ENCODE measurements at places on chromosomes 7 and 10.

GRCh38 chr7:108529341-108529740, 3.4 kb upstream of the PNPLA8 start:
- DNase-seq, result no peak

DNA sequence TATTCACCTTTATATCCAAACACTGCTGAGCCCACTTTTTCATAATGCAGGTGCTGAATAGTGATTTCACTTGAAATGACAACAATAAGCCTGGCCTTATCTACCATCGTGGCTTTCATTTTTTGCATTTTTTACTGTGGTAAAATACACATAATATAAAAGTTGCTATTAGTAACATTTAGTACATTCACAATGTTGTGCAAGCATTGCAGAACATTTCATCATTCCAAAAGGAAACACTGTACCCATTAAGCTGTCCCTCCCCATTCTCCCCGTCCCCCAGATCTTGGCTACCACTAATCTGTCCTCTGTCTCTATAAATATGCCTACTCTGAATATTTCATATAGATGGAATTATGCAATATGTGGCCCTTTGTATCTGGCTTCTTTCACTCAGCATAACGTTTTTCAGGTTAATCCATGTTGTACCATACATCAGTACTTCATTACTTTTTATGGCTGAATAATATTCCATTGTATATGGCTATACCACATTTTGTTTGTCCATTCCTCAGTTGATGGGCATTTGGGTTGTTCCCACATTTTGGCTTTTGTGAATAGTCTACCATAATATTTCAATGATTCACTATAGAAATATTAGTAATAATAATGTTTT, 68.5 kb upstream of the ARID5B start:
- no peak for DNase-seq

GRCh38 chr10:133020193-133020817, 67.4 kb upstream of the ADGRA1 start:
- DNase-seq, result no peak

DNA sequence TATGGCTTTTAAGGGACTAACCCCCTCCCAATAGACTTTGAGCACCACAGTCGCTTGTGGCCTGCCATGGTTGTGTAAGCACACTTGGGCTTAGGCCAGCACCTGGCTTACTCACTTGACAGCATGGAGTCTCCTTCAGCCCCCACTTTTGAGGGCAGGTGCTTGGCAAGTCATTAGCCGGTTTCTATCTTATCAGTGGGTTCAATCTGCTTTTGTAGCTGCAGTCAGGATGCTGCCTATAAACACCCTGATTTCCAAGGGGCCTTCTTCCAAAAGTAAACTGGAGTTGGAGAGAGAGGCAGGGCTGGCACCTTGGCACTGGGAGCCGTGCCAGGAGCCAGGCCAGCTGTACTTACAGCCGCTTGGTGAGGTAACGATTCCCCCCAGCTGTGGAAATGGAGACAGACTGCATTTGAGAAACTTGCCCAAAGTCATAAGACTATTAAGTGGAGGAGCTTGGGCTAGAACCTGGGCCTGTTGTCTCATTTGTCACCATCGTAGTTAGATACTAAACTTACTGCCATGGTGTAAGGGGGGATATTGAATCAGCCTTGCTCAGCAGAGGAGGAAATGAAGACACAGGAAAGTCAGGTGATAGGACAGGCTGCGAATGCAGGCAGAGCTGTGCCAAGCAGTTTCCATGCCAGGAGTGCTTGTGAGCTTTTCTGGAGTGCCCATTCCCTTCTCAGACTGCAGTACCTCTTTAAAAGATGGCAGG, 92.2 kb upstream of the EFCAB10 start:
- no peak for DNase-seq

GRCh38 chr10:63547628-63548360, 26.6 kb downstream of the REEP3 start:
- no peak for DNase-seq

- no peak for DNase-seq
Measured at GRCh38 chr10:43524434-43525247, 49.8 kb downstream of the ZNF239 start.

DNA sequence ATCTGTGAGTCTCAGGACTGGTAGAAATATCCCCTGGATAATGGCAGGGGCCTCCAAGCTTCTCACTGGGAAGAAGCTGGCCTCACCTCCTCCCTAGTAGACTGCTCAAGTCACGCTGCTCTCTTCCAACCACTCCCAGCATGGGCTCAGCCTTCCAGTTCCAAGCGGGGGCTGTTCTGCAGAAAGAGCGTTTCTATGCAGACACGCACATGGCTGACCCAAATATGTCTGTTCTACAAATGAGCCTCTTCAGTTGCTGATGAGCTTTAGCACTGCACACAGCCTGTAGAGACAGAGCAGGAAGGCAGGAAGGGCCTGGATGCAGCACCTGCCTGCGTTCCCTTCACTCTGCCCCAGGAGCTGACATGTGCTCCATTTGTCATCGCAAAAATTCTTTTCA, 523.9 kb upstream of the MGMT start:
- no peak for DNase-seq

DNA sequence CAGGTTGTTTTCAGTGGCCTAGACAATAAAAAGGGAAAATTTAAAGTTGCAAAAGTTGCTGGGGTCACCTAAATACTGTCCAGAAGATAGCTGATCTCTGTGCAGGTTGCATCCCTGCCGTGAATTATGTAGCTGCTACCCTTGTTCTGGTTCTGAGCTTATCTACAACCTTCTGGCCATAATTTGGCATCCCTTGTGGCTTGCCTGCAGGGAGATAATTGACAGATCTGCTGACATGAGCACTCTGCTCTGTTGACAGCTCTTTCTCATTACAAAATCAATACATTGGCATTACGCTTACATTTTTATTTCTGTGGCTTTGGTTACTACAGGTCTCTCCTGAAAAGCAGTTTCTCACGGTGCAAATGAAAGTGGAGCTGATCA, 29.3 kb upstream of the HECTD2 start:
- DNase-seq, result no peak

GRCh38 chr7:158001621-158002320, 585.9 kb downstream of the PTPRN2 start:
- DNase-seq, result no peak

DNA sequence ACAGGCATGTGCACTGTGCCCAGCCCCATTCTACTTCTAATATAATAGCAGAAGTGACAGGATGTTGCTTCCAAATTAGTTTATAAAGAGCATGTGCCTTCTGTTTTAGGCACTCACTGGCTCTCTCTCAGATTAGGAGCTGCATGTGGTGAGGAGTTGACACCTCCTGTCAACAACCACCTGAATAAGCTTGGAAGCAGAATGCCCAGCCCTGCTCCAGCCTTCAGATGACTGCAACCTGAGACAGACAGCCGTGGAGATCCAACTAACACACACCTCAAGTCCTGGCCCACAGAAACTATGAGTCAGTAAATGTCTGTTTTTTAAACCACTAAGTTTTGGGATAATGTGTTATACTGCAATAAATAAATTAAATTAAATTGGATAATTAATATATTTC, 54.5 kb downstream of the PARD3 start:
- no peak for DNase-seq

Data from NCI-H460 (cell line).